ENCODE measurements at places on chromosomes 1 and 21.

DNA sequence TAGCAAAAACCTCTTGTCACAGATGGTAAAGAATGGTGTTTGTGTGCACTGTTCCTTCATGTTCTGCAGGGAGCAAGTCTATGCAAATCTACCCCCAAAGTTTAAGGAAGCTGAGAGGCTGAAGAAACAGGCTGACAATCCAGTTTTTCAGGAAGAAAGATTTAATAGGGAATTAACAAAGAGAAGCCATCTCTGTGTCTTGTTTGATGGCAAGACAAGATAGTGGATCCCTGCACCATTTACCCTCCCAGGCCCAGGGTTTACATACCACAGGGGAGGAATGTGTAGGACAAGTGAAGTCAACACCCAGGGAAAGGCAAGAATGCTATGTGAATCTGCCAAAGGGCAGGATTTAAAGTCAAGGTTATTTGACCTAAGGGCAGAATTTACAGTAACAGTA is 48.1 kb upstream of the FNBP1L start:
- DNase-seq, result no peak

- no peak for DNase-seq
Observed at GRCh38 chr21:45367402-45368351, 37.3 kb upstream of the COL18A1 start.

DNA sequence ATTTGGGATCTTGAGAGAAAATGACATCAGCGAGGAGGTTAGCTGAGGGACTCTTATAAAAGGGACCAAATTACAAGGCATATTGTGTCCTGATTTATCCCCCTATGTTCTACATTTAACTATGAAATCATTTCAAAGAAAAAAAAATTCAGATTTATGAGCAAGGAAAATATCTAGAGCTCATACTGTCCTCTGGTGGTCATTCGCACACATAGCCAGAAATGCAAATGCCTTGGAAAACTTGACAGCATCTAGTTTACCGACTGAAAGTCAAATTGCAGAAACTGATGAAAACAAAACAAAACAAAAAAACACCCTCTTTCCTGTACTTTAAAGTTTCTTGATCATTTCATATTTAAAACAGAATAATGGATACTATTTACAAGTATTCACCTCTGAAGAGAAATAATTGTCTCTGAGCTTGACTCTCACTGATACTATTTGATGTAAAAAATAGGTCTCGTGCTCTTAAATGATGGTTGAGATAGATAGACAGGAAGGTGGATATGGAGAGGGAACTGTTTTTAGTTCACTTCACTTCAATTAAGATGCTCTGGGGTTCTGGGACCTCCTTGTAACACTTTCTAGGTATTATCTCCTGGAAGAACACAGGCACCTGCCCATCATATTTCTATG is 253.8 kb downstream of the PCP4 start:
- DNase-seq, result no peak

GRCh38 chr21:42431196-42431595 is 27.5 kb downstream of the UBASH3A start:
- DNase-seq, result no peak

Data from dorsolateral prefrontal cortex (tissue), 122 donors.